ENCODE measurements at places on chromosomes 1 and 21.
A peak's percentile ranks its signal among the peaks of the same experiment; 100 is the strongest.

- DNase-seq: no peak
Observed at GRCh38 chr1:119489201-119489600, 17.8 kb upstream of the HSD3B1 start.

GRCh38 chr1:10530281-10530740, 55.6 kb downstream of the PEX14 start:
- DNase-seq: no peak

DNA sequence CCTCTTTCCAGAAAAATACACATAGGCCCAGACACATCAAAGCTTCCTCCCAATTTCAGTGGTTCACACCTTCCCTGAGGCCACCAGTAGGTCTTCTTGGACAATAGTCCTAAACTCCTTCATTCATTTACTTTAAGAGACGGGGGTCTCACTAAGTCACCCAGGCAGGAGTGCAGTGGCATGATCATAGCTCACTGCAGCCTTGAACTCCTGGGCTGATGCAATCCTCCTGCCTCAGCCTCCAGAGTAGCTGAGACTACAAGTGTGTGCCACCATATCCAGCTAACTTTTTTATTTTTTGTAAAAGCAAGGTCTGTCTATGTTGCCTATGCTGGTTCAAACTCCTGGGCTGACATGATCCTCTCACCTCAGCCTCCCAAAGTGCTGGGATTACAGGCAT, 8.2 kb upstream of the FHAD1 start:
- DNase-seq: no peak

DNA sequence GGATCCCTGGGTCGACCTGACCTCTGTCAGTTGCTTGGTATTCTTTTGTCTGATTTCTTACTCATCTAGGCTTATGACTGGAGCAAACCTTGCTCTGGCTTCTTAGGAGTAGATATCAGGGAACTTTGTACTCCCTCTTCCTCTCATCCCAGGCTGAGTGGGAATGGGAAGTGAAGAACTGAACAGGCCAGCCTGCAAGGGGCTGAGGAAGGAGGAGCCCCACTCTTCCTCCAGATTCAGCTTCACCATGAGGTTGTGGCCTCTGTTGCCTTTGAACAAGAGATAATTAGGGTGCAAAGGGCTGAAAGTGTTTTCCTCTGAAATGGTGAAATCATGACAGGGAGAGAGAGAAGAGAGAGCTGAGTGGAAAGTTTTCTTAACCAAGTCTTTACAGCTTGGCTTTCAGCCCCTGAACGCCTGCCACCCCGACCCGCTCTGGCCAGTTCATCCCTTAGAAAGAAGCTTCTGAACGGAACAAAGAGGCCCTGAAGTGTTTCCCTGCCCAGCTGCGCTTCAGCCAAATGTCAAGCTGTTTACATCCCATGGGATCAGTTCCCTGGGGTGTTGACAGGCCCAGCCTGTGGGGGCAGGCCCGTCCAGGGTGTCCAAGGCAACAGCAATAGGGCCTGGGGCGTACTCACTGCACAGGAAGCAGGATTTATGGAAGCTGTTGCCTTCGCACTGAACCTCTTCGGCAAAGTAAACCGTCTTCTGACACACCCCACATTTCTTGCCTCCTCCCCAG, 11.2 kb downstream of the CSRP1 start:
- DNase-seq: no peak

DNA sequence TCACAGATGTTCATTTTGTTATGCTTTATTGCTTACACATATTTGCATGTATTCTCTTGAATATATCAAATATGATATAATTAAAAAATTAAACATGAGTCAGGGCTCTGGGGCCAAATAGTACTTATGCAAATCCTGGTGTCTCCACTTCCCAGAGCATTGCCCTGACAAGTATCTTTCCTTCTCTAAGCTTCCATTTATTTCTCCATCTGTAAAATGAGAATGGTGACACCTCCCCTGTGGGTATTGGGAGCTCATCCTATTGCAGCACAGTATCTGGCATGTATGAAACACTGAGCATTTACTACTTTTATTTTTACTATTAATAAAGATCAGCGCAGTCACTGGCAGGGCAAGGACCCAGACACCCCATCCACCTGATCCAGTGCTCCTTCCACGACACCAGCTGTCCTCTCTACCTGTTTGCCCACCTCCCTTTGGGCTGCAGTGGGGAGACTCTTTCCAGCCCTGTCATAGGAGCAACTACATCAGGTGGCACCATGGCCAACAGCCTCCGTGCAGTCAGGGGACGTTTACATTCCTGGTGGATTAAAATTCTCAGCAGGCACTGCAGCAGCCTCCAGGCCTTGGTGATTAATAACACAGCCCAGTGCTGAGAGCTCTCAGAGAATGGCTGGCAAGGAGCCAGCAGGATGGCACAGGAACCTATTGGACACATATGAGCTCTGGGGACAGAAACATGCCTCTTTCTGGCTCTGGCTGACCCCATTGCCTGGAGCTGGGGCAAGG, 113.0 kb downstream of the DMRTB1 start:
- DNase-seq: no peak

GRCh38 chr1:87853576-87854351, 525.1 kb downstream of the LMO4 start:
- no peak for DNase-seq

DNA sequence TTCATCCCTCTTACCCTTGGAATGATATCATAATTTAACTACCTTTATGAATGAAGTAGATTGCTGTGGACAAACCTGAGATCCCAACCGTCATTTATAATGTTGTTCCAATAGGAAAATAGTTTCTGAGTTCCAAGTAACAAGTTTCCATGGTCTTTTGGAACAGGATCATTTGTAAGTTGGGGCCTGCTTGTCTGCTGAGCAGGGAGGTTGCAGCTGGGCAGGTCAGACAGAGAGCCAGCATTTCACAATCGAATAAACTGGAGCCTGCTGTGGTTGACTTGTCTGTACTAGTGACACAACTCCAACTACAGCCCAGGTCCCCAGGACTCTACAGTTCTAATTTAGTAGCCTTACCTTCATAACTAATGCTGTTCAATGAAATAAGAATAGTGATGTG, 18.6 kb upstream of the RALGPS2 start:
- DNase-seq: no peak

DNA sequence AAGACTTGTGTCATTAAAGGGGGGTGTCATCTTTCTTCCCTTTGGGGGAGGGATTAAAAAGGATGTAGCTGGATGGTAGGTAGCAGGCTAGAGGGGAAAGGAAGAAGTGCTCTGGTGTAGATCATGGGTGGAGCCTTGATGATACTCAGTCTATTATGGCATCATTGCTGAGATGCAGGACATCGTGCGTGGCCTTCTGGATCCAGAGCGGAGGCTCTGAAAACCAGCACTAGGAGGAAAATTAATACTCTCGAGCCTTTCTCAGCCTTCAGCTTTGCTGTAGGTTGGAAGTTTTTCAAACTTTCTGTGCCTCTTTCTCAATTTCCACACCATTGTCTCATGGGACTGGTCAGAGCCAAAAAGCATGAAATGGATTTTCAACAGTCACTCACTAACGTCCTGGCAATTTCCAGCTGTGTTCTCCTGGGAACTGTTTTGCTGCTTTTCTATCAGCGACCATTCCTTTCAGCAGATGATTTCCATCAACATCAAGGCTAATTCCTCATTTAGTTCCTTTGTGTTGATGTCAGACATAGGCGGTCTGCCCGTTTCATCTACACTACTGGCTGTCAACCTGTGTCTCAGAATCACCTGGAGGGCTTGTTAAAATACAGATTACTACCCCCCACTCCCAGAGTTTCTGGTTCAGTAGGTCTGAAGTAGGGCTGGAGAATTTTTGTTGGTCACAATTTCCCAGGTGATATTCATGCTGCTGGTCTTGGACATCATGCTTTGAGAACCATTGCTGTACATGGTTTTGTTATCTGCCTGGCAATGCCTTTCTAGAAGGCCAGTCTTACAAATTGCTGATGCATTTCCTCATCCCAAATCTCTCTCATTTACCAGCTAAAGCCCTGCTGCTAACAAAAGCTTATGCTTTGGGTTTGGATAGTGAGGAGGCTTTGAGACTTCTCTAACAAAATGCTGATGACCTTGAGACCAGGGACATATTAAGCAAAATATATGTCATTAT, 7.7 kb downstream of the CACNA1E start:
- DNase-seq: no peak

- DNase-seq: peak; percentile 21
Observed at GRCh38 chr1:205488074-205488723, 16.3 kb upstream of the CDK18 start.

- no peak for DNase-seq
Observed at GRCh38 chr1:56374026-56374974, 205.1 kb downstream of the PLPP3 start.

DNA sequence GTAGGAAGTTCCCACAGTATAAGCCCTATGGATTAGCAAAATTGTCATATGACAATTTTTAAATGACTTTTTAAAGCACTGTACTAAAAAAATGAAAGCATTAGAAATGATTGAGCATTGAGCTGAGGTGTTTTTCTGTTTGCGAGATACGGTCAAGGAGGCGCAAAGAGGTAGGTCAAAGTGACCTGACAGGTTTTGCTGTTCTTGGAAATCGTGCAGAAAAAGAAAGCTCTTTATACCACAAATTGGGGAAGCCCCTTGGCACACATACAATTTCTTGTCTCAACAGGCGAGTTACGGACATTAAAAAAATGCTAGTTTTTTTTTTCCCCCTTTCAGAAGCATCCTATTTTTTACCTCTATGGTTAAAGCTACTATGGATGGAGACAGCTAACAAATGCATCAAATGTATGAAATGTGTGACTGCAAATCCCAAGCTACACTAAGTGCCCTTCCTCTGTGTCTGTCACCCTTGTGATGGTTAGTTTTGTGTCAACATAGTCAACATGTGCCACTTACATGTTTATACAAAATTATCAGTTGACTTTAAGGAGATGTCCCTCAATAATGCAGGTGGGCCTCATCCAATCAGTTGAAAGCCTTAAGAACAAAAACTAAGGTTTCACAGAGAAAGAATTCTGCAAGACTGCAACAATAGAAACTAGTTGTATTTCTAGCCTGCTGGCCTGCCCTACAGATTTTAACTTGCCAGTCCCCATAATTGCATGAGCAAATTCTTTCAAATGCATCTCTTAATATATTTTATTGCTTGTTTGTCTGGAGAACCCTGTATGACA, 29.3 kb downstream of the CRYZ start:
- DNase-seq: no peak

DNA sequence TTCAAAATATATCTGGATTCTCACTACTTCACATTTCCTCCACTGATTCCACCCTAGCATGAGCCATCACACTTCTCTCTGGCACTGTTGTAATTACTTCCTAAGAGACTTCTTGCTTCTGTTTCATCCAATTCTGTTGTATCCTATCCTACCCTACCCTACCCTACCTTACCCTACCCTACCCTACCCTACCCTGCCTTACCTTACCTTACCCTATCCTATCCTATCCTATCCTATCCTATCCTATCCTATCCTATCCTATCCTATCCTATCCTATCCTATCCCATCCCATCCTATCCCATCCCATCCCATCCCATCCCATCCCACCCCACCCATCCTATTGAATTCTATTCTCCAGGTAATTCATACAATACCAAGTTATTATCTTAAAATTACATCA, 29.7 kb downstream of the KCNA2 start:
- no peak for DNase-seq

GRCh38 chr21:33857846-33858666, 57.5 kb downstream of the ATP5PO start:
- DNase-seq: no peak

DNA sequence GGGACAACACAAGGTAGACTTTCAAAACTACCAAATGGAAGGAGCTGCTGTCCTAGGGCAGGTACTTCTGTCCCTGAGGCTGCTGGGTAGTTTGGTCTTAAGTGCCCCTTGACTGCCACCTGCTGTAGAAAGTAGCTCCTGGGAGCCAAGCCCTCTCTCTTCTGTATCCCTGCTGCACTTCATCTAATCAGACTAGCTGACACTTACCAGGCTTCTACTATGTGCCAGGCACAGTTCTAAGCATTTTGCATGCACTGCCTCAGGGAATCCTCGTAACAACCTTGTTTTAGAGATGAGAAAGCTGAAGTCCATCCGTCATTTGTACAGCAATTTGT, 15.9 kb upstream of the SRSF4 start:
- DNase-seq: peak; percentile 32

GRCh38 chr1:15680131-15680530, 4.0 kb upstream of the PLEKHM2 start:
- DNase-seq: no peak

- no peak for DNase-seq
Observed at GRCh38 chr1:25743164-25744139, 56.5 kb upstream of the SELENON start.
